Retinal pigment epithelial cell (primary cell): ENCODE measurements at places on chromosomes 2 and 18.

DNA sequence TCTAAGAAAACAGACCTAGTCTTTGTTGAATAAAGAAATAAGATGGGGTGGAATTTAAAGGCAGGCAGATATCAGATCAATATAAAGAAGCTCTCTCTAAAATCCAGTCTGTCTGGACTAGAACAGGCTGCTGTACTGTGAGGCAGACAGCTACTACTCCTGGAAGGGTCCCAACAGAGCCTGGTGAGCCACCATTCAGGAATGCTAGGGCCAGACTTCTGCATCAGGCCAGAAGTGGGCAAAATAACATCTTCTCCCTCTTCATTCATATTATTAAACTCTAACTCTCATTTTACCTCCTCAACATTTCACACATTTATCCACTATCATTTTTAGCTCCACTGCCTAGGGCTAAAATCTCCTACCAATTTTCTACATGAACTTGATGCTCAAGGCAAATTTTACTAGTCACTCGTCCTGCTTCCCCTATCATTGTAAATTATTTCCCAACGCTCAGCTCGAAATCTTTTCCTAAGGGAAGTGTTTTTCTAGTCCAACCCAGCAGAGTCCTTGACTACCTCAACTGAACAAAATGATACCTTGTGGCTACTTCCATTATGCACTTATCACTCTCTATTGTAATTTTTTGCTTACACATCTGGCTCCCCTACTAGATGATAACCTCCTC, 45.2 kb upstream of the GLS start:
- no peak for DNase-seq

DNA sequence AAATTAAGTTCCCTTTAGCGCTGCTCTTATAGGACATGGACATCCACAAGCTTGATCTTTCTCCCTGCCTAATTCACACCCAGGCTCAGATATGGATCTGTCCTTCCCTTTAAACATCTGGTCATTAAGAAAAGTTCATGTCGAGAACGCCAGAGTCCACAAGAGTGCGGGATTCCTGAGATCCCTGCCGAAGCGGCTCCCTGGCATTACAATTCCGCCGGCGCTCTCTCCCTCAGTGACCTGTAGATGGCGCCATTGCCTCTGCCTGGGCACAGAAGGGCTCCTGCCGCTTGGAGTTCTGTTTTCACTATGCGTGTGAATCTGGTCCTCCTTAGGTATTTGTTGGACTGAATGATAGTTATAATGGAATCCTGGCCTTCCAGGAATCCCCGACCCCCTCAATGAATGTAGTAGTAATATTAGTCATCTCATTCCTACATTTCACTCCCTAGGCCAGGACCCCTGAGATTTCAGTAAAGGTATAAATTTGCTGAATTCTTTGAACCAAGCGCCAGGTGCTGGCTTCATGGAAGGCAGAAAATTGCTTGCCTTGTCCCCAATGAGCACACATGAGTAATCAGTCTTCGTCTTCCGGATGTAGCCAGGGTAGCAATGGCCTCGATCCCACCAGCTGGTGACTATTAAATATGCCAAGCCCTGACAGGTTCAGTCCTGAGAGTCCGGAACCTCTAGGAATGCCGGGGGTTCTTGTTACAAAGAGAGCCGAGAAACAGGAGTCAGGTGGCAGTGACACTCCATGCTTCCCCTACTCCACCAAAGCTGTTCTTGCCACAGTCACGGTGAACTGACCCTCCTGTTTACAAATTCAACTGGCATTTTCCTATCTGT, 26.4 kb upstream of the CD207 start:
- DNase-seq = no peak

DNA sequence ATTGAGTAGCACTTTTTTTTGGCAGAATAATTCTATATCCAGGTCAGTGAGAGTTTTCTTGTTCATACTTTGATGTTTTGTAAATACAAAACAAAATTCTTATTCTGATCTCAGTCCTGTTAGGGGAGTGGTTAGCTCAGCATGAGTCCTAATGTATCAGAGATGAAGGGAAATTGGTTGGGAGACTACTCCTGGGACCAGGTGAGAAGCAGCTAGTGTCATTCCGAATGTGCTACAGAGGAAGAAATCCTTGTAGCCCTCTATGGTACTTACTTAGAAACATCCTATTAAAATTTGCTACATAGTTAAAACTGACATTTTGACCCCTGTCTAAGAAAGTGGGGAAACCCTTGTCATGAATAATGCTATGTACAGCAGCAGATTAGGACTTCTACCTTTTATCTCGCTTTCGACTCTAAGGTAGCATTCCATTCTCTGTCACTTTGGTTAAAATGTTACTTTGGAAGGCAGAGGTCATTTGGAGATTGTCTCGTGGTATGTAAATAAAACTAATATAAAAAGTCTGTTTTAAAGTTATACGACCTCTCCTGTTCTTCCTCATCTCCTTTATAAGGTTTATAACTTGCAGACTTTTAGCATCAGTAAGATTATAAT, 65.8 kb downstream of the PARD3B start:
- no peak for DNase-seq

GRCh38 chr18:7164323-7165004, 46.9 kb upstream of the LAMA1 start:
- DNase-seq = no peak

DNA sequence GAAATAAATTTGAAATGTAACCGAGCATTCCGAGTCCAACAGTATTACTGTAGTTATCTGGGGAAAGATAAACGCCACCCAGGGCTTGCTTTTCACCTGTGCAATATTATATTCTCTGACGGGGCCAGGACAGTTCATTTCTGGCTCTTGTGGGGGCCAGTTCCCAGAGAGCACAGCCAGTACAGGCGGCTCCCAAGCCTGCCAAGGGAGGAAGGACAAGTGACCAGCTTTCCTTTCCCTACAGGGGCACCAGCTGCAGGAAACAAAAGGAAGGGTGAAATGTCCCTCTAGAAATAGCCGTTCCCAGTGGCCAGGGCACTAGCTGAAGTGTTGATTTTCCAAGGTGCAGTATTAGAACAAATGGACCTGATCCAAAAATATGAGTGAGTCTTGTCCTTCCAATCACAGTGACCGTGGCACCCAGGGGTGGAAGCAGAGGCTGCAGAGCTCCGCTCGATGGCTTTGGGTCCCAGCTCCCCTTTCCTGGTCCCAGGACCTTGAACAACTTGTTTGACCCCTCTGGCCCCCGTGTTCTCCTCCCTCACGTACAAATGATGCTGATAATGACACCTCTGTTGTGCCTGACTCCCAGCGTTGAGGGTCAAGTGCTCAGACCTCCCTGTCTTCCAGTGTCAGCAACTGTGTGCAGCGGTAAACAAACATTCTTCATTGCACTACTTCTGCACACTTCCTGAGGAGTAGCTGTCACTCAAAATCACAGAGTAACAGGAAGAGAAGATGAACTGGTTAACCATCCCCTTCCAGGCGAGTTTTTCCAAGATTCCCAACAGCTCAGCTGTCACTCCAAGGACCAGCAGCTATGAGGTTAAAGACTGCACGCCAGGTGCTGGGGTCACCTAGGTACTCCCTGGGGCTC, 40.9 kb downstream of the GYPC start:
- DNase-seq = no peak

GRCh38 chr2:233443511-233444183, 89.4 kb downstream of the DGKD start:
- peak; percentile 46 for DNase-seq

- DNase-seq = no peak
Measured at GRCh38 chr2:41779888-41780287, 267.9 kb upstream of the PKDCC start.

- no peak for DNase-seq
Measured at GRCh38 chr2:201600906-201601305, 42.4 kb downstream of the TMEM237 start.

- DNase-seq = no peak
Measured at GRCh38 chr2:108893277-108893676, 95.7 kb downstream of the EDAR start.

DNA sequence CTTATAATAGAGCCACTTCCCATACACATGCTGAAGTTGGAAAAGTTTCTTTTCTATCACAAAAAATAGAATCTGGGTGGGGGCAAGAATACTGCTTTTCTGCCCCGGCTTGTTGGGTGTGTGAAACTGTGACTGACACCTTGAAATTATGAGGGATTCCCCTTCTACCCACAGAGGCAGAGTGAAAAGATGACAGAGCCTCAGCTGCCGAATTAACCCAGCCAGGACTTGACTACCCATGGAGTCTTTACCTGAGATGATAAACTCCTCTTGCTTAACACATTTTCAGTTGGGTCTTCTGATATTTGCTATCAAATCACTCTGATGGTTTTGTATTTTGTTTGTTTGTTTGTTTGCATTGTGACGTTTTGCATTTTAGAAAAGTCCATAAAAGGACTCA, 66.0 kb upstream of the PMAIP1 start:
- DNase-seq = no peak

GRCh38 chr2:173427887-173428668, 73.4 kb downstream of the CDCA7 start:
- DNase-seq = no peak

DNA sequence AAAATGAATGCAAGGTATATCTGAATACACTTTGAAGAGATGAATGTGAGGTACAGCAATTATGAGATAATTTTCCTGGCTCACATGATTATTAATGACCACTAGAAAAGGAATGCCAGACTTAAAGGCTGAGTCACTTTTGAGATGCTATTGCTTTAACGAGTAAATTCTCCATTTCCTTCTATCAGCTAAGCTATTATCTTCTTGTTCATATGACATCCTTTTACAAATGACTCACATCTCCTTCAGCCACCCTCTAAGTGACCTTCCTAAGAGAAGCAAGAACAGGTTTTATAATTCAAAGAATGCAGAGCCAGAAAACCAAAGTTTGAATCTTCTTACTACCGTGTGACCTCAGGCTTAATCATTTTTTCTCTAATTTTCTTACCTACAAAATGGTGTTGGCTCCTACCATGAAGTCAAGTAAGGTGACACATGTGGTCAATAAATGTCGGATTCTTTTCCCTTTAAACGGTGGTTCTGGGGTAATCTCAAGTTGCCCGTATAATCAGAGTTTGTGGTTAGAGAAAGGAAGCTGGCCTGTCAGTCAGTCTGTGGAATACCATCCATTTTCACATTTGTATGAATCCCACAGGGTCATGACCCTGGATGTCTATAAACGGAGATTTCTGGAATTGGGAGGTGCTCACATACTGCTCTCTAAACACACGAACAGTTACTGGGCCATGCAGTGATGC, 184.0 kb upstream of the PID1 start:
- peak; percentile 41 for DNase-seq

DNA sequence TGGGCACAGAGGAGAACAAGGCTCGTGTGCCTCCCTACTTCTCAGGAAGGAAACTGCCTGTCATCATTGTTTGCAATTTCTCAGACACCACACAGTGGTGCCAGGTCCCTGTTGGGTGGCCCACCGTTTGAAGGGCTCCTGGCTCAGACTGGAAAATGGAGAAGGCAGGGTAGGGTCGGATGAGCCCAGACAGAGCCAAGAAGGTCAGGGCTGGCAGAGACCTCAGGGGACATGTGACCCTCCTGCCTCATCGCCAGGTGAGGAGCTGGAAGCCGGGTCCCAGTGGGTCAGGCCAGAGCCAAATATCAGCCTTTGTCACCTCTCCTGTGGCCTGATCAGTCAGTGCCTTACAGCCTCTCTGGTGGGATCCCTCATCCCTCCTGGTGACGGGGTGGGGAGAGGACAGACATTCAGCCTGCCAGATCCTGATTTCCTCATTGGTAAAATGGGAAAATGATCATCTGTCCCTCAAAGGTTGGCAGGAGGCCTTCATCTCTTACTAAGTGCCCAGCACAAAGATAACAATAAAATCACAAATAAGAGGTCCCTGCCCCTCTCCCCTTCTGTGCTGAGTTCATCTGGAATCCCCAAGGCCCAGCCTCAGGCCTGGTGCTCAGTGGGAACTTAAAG, 117.6 kb downstream of the CAPN13 start:
- no peak for DNase-seq

DNA sequence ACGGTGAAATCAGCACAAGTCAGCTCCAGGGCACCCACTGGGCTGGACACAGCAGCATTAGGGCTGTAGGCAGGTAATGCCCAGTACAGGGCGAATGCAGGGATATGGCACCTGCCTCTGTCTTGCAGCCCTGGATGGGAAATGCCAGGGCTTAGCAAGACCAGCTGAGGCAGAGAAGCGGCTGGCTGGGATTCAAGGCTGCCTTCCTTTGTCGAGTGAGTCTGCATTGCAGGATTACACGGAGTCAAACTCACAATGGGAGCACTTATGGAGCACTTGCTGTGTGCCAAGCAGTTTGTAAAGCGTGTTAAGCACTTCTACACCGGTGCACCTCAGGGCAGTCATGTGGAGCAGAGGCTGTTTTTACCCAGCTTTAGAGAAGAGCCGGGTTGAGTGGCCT, 87.3 kb upstream of the HDAC4 start:
- no peak for DNase-seq

DNA sequence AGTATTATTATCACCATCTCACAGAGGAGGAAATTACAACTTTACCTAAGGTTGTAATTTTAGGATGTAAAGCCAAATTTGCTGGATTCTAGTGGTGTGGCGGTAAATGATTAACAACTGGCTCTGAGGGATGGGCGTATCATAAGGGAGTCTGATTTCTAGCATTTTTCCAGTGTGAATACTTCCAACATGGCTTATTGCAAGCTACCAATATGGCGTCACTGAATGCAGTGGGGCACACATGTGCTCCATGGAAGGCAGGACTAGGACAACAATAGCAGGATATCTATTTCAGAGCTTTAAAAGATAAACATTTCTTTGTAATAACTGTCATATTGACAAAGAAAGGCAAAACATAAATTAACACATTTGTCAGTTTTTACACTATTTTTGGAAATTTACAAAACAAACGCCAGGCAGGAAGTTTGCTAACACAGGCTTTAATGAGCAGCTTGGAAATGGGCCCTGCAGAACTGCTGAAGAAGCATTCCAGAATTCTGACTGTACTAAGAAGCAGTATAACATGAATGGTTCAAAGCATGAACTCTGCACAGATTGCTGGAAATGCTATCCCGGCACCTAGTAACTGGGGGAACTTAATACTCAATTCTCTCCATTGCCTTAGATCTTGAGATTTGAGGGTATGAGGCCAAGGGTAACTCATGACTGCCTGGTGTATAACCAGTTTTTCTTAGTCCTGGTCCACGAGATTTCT, 439.3 kb upstream of the MAP2 start:
- DNase-seq = peak; percentile 81

- DNase-seq = no peak
Measured at GRCh38 chr2:189641590-189641989, 19.7 kb upstream of the ASNSD1 start.

DNA sequence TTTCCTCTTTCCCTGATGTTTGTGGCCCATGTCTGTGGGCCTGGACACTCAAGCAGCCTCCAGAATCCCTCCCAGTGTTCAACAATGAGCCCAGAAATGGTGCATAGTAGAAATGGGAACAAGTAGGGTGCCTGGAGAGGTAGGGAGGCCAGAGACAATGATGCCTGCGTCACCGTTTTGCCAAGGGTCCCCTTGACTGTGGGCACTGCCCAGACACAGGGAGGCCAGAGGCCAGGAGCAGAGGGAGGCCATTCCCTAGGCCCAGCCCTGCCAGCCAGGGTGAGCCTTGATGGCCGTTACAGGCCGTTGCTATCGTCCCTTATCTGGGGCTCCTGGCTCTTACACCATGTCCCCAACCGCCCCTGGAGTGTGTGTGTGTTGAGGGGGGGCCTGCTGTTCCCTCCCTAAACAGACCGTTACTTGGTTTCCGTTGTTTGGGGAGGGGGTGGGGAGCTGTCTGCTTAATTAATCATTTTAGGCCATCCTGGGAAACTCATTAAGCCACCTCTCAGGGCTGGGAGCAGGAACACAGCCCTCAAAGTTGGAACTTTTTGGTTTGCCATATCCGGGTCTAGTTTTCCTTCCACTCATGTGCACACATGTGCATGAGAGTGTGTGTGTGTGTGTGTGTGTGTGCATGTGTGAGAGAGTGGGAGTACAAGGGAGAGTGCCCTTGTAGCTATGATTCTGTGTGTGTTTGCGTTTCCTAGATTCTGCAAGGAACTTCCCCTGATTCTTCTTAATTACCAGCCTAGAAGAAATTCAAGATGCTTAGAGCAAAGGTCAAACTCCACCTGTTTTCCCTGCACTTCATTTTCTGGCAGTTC, 135.2 kb upstream of the HAAO start:
- DNase-seq = no peak
